ENCODE measurements at places on chromosomes 1 and 21.

- peak; percentile 69 for DNase-seq
Observed at GRCh38 chr1:192809307-192810252, 741 bp downstream of the RGS2 start.

- DNase-seq: no peak
Observed at GRCh38 chr21:43353282-43354025, 73.5 kb downstream of the SIK1 start.

DNA sequence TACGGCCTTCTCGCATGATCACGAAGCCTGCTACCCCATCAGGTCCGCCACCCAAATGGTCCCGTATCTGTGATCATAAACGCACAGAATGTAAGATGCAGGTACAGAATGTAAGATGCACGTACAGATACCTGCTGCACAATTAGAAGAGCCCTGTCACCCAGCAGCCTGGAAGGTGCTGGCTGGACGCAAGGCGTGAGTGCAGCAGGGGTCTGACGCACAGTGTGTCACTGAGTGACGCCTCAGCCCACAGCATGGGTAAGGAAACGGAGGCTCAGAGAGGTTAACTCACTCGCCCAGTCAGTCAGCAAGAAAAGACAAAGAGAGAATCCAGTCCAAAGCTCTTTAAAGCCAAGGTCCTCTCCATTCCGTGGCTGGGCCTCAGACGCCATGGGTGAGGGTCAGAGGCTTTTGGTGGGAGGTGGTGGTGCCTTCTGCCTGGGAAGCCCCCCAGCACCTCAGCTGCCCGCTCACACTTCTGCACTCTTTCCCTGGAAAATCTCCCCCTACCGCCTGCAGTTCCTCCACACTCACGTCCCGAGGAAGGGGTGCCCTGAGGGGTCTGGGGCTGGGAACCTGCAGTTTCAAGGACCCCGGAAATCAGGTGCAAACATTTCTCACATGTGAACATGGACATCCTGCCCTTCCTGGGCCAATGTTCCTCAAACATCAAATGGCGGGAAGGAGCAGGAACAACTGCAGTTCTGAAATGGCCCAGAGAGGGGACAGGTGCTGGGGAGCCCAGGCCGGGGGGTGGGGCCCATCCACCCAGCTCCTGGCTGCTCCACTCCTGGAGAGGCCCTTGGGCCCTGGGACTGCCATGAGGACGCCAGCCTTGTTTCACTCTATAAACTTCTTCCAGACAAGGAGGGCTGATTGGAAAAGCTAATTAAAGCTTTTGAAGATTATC, 59.4 kb downstream of the SLC66A1 start:
- DNase-seq: no peak

- no peak for DNase-seq
Observed at GRCh38 chr1:23392125-23392855, 22.7 kb upstream of the ZNF436 start.

DNA sequence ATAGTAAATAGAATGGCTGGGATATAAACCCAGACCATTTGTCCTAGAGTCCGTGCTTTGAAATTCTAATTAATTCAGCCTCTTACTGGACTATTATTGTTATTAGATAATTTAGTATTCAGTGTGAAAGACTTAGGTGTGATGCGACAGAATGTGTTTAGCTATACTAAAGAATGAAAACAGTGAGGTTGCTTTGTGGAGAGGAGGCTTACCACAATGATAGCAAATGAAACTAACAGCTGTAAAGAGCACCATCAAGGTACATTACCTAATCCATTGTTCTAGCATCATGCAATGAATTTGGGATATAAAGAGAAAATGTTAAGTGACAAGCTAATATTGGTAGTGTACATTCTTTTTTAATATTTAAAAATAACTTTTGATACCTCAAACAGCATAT, 911.1 kb downstream of the KCNT2 start:
- DNase-seq: no peak

DNA sequence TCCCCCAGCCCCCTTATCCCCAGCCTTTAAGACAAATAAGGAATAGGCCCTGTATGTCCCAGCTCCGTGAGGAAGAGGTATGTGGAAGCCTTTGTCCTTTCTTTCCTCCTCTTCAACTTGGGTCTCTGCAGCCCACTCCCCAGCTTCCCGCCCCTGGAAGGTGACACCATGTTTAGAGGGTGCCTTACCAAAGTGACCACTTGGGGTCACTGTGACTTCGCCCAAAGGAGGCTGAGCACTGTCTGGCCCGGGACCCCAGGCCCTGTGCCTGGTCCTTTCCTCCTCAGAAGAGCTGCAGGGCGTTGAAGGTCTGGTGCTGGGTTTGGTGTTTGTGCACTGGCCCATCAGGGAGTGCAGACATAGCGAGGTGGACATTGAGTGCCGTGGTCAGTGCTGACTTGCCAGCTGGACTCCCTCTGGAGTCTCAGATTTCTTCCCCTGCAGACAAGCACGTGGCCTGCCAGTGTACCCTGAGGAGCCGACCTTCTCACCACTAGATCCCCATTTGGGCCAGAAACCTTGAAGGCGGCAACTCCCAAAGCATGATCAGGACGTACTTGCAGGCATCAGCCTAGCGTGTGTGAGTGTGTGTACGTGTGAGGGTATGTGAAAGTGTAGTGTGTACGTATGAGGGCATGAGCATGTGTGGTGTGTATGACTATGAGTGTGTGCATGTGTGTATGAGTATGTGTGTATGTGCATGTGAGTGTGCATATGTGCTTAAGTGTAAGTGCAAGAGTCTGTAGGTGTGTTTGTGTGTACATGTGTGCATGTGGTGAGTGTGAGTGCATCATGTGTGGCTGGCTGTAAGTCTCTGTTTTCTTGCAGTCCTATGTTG, 181.4 kb upstream of the KIAA0040 start:
- DNase-seq: no peak

DNA sequence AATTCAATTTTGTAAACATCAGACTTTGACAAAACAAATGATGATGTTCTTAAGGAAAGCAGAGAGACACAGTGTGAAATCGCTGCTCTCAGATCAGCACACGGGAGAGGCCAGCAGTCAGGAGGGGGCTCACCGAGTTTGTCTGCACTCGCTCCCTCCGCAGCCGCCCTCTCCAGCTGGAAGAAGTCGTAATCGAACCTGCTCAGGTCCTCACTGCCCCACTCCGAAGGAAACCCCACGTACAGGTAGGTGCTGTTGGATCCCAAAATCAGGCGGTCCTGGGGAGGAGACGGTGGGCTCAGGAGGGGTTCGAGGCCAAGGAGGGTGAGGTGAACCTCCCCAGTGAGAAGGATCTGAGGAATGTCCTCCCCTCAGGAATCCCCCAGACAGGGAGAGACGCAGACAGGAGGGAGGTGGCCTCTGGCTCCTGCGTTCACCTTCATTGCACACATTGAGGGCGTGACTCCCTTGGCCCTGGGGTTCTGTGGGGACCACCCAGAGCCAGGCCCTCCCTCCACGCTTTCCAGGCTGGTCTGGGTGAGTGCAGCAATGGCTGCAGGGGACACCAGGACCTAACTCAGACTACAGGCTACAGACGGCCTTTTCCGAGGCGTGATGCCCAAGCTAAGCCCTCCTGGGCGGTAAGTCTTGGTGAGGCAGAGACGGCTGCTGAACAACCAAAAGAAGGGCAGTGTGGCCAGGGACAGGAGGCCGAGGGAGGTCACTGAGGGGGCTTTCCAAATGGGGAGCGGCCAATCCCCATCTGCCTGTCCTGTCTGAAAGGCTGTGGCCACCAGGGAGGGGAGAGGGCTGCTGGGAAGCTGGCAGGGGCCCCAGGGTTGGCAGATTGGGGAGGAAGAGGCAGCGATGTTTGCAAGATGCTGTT, 65.5 kb downstream of the SCCPDH start:
- DNase-seq: no peak

DNA sequence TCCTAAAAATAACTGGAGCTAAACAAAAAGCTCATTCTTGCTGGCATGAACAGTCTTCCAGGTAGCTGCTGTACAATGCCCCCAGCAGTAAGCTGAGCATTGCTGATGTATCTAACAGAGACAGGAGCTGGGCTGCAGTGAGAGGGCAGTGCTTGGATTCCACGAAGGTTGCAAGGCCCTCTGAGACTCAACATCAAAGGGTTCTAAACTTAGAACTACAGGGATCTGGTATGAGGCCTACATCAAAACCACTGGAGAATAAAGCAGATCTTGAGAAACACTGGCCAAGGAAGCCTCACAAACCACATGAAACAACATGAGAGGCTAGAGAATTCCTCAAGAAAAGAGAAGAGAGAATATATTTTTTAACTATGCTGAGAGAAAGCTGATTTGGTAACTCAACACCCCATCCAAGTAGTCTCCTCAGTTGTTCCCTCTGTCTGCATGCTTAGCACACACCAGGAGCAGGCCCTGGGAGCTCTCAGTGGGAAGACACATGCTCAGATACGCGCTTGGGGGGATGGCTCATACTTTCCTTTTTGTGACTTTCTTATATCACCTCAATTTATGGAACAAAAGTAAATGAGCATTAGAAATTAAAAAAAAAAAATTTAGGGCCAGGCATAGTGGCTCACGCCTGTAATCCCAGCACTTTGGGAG, 27.7 kb downstream of the DSTYK start:
- no peak for DNase-seq

GRCh38 chr1:170296211-170296610, 150.5 kb downstream of the NTMT2 start:
- no peak for DNase-seq

DNA sequence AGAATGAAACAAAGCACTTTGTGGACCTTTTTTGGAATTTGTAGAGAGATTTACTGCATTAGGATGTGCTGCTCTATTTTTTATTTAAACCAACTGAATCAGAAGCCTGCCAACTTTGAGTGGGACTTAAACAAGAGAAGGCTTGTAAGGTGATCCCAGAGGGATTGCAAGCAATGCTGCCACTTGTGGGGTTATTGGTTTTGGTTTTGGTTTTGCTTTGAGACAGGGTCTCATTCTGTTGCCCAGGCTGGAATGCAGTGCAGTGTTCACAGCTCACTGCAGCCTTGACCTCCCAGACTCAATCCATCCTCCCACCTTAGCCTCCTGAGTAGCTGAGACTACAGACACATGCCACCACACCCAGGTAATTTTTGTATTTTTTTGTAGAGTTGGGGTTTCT, 32.2 kb upstream of the GNG5 start:
- no peak for DNase-seq

- no peak for DNase-seq
Observed at GRCh38 chr1:234891427-234891826, 237.2 kb downstream of the TOMM20 start.

Measured in central memory CD4-positive, alpha-beta T cell (primary cell).